EH (cell line): ENCODE measurements at places on chromosomes 12 and 14.

DNA sequence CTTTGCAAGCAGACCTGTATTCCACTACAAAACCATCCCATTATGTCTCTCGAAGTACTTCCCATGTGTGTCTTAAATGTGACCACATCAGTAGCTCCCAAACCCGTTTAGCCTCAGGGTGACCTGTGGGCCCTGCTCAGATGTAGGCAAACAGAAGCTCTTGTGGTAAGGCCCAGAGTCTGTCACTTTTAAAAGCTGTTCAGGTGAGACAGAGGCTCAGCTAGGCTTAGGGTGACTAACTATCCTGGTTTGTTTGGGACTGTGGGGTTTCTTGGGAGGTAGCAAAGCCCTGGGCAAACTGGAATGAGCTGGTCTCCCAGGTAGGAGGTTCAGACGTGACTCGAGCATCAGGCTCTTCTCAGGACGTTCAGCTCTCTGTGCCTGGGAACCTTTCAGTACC is 64.5 kb upstream of the VASH1 start:
- no peak for DNase-seq

DNA sequence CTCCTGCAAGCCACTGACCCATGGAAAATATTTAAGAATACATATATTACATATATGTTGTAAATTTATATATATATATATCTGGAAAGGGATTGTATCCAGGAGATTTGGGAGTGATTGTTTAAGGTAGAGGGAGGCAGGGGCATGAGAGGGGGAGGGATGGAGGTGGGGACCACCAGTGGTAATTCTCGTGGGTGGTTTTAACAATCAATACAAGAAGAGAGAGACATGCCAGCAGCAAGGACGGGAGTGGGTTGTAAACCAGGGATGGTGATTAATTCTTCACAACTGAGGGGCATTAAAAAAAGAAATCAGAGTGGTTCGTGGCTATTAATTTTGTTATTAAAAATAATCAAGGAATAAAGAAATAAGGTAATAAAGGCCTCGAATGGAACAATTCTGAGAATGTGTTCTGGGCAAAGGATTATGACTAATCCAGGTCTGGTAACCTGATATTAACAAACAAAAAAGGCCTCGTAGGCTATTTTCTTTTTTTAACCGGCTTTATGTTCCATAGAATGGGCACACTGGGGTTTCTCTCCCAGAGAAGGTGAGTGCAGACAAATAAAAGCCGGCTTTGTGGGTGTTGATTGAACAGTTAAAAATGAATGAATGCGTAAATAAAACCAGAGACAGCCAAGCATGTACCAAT is 8.3 kb upstream of the RTL1 start:
- DNase-seq: no peak

- peak; percentile 46 for DNase-seq
These were observed 44.4 kb upstream of the PPP2R5C start for GRCh38 chr14:101716956-101717662.

DNA sequence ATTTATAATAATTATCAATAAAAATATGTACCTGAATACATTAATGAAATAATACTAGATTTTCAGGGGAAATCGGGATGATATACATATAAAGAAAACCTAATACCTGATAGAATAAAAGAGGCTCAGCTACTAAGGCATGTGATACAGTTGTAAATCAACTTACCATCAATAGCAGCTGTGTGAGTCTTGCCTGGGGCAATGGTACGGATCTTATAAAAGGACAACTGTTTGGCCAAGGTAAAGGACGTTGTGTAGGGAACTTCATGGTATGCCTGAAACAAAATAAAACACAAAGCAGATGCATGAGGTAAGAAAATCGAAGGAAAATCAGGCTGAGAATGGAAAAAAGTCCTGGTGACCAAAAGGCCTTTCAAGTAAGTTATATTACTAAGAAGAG is 25.4 kb downstream of the NEK9 start:
- no peak for DNase-seq

- peak; percentile 42 for DNase-seq
These were observed 6.4 kb downstream of the TMEM121 start for GRCh38 chr14:105532735-105533141.

GRCh38 chr14:55921511-55921910 is 196.7 kb upstream of the PELI2 start:
- DNase-seq: no peak

DNA sequence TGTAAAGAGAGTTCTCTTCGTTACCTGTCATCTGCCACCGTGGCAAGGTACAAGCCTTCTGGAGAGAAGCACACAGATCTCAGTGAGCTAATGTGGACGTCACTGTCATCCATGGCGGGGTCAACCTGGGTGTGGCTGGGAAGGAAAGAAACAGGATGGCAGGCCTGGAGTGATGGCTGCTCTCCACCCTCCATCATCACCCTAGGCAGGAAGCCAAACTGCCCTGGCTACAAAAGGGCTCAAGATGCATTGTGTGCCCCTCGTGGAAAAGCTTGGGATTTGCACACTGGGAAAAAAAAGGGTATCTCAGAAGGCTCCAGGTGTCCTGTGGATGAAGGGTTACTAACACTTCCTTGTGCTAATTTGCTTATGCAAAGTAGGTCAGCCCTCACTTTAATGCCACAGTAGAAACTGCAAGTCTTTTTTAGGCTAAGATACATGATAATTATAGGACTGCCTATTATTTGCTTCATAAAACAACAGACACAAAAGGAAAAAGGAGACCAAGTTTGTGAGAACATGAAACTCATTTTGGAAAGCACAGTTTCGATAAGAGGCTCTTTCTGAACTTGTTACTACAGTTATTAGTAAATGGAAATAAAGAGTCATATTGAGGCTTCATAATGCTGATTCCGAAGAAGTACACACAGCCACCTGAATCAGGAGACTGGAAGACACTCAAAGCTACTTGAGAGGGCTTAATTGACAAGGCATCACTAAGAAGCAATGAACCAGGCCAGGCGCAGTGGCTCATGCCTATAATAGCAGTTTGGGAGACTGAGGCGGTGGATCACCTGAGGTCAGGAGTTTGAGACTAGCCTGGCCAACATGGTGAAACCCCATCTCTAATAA is 18.9 kb downstream of the RFC5 start:
- peak; percentile 55 for DNase-seq

DNA sequence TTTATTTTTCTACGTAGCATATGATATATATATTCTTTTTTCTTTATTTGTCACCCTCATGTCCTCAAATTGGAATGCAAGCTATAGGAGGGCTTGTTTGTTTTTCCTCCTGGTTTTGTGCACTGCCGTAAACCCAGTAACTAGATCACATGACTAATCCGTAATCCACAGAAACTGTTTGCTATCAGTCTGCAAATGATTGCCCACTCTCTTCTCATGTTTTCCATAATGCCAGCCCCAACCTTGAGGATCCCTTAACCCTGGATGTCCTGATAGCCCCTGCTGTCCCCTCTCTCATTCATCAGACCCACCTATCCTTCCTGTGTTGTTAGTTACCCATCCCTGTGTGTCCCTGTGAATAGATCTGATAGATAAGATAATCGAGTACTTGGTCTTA is 94.0 kb downstream of the TSPAN9 start:
- no peak for DNase-seq

DNA sequence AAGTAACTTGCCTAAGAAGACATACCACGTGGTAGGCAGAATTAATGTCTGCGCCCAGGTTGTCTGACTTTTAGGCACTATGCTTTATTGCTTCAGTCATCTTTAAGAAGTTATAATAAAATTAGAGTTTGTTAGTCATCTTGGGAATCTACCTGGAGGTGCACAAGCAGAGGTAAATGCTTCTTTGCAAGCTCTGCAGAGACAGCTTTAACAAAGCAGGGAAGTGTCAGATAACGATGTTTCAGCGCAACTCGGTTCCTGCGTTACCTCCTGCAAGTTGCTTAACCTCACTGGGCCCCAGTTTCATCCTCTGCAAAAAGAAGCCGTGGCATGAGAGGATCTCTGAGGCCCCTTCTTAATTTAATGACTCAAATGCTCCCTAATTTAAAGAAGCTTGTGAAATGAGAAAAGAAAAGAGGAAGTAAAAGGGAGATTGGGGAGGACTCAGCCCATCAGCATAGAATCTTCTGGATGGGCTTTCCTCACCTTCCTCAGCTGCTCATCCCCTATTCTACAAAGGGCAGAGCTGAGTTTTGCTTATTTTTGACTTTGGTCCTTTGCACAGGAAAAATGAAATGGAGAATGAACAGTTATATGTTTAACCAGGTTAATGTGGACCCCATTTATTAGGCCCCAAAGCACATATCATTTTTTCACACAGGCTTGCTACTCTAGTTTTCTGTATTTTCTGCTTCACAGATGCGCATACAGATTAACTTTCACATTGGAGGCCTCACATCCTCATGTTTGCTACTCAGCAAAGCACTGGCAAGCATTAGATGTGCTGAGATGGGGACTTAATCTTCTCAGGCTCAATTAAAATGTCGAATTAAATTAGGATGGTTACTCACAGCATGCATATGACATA is 5.1 kb downstream of the ARHGDIB start:
- DNase-seq: no peak

DNA sequence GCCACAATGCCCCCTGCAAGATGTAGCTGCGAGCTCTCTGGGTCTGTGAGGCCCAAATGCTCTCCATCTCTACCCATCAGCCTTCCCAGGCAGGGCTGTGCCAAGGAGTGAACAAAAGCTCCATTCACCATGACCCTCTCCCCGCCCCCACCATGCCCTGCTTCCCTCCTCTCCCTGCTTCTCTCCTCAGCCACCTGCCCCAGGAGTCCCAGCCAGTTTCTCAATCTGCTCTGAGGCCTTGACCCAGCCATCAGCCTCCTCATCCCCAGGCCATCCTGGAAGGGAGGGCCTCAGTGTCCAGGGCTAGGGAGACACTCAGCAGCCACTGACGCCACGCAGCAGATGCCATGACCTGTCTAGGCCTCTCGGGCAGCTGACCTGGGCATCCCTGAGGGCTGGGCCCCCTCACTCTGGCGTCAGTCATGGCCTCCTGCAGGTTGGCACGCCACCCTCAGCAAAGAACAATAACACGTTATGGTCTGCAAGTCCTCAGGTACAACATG is 8.5 kb upstream of the KRT5 start:
- DNase-seq: no peak

DNA sequence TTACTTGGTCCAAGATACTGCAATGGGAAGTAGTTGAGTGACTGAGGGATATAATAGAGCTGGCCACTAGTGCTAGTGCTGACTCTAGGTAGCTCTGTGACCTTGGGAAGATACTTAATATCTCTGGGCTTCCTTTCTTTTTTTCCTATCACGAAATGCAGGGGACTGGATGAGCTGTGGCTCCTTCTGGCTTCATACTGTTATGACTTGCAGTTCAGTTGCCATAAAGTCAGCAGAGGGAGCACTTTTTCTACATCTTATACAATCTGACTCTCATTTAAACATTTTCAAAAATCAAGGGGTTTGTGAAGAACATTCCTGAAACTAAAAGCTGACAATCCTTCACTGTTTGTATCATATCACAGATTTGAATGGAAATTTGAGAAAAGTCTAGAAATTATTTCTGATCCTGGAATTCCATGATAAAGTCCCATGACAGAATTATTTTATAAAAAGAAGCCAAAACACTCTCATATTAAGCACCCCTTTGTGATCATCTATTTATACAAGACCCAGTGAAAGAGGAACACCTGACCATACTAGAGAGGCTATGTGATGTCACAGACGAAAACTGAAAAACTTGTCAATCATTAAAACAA is 5.3 kb downstream of the BHLHE41 start:
- DNase-seq: peak; percentile 74

DNA sequence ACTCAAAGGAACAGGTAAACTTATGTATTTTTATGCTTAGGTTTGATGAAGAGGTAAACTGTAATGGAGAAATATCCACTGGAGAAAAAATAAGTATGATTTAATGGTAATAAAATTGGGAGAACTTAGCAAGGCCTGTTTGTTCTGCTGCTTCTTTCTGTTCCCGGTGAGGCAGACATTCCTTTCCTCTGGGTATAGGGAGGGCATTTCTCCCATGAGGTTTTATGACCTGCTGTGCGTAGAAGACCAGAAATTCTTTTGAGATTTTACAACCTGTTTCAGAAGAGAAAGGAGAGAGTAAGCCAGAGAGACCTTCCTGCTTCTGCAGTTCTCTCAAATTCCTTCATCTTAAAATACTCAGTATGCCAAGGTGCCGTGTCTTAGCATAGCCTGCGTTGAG is 139.4 kb upstream of the RMST start:
- DNase-seq: no peak

- no peak for DNase-seq
These were observed 895 bp upstream of the ANKS1B start for GRCh38 chr12:99985631-99986030.

GRCh38 chr14:100895411-100895810 is 8.1 kb downstream of the RTL1 start:
- no peak for DNase-seq

GRCh38 chr12:47214771-47215170 is 135.0 kb upstream of the AMIGO2 start:
- no peak for DNase-seq

DNA sequence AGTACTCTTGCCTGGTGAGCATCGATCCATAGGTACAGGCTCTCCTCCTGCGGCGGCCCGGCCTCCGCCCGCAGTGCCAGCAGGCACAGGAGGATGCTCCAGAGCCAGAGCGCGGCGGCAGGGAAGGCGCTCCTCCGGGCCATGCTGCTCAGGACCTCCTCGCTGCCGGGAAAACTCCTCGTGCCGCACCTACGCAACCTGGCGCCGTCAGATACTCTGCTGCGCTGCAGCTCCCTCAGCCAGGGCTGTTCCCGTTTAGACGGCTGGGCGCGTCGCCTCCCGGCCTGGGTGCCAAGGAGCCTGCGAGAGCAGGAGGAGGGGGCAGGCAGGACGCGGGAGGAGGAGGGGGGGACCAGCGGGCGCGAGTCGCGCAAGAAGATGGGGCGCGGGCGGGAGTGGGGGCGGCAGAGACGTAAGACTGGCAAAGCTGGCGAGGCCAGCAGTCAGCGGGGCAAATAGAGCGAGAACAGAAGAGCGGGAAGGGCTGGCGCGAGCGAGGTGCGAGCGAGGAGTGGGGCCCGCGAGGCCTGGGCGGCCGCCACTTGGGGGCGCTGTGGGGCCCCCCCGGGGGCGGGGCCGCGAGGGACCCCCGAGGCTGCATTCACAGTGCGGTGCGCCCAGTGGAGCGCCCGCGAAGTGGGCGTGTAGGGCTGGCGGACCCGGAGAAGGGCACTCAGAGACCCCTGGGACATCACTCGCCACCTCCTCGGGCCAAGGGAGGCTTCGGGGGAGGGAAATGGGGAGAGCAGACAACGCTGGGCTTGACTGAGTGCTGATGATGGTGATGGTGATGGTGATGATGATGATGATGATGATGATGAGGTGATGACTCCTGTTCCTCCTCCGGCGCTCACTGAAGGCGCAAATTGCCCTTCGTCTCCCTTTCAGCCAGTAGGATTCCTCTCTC is at the start of gene WIF1:
TSS of gene WIF1 (minus strand) at position 257 of the 907 bp plus-strand sequence. CDS start at position 143, 114 bp downstream.
- DNase-seq: peak; percentile 1

- no peak for DNase-seq
These were observed 21.3 kb downstream of the TSPAN9 start for GRCh38 chr12:3098436-3098835.

GRCh38 chr12:122064780-122065588 is 13.6 kb upstream of the MLXIP start:
- peak; percentile 96 for DNase-seq

GRCh38 chr12:46107591-46107990 is 117.2 kb upstream of the SCAF11 start:
- no peak for DNase-seq

GRCh38 chr12:98744680-98745079 is 99.6 kb downstream of the APAF1 start:
- DNase-seq: no peak

GRCh38 chr12:6869049-6870021 is 2.0 kb downstream of the TPI1 start:
- DNase-seq: peak; percentile 76
